ENCODE measurements at places on chromosomes 7 and 10.

- DNase-seq: no peak
Observed at GRCh38 chr10:45444976-45445898, 71.2 kb downstream of the ALOX5 start.

DNA sequence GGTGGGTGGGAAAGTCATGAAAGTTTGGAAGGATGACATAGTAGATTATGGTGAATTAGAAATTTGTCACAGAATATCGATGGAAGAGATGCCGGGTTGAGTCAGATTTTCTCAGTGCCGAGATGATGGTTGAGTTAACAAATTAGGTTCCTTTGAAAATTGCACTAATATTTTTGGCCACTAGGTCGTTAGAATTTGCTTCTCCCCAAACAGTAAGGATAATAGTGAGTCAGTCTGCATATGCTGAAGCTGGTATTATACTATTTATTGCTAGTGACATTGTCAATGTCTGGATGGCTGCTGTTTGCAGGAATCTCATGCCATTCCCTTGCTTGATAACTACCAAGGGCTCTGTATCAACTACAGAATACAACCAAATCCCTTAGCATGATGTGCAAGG lies 37.7 kb upstream of the MINDY3 start:
- no peak for DNase-seq

GRCh38 chr10:86330778-86331763 lies 35.5 kb downstream of the GRID1 start:
- no peak for DNase-seq

- DNase-seq: no peak
Observed at GRCh38 chr7:131861620-131862346, 305.4 kb upstream of the PODXL start.

DNA sequence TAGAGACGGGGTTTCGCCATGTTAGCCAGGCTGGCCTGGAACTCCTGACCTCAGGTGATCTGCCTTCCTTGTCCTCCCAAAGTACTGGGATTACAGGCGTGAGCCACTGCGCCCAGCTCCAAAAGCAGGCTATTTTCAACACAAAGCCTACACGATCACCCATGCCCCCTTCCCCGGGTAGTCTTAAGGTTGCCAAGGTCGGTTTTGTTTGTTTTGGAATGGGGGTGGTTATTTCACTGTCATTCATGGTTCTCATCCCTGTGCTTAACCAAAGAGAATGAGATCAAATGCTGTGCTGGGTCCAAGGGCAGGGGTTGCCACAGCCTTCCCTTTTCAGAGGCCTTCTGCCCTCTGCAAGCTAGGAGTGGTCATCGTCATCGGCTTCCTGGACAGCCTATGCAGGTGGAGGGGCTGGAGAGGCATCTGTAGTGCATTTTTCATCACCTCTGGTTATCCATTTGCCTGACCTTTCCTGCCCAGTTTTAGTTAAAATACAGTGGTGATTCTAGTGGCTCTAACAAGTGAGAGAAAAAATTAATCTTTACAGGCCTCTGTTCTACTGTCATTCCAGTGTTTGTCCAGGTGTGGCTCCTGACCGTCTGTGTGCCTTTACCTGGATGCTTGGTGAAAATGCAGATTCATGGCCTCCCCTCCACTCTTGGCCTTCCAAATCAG lies 11.4 kb downstream of the BLVRA start:
- DNase-seq: no peak

DNA sequence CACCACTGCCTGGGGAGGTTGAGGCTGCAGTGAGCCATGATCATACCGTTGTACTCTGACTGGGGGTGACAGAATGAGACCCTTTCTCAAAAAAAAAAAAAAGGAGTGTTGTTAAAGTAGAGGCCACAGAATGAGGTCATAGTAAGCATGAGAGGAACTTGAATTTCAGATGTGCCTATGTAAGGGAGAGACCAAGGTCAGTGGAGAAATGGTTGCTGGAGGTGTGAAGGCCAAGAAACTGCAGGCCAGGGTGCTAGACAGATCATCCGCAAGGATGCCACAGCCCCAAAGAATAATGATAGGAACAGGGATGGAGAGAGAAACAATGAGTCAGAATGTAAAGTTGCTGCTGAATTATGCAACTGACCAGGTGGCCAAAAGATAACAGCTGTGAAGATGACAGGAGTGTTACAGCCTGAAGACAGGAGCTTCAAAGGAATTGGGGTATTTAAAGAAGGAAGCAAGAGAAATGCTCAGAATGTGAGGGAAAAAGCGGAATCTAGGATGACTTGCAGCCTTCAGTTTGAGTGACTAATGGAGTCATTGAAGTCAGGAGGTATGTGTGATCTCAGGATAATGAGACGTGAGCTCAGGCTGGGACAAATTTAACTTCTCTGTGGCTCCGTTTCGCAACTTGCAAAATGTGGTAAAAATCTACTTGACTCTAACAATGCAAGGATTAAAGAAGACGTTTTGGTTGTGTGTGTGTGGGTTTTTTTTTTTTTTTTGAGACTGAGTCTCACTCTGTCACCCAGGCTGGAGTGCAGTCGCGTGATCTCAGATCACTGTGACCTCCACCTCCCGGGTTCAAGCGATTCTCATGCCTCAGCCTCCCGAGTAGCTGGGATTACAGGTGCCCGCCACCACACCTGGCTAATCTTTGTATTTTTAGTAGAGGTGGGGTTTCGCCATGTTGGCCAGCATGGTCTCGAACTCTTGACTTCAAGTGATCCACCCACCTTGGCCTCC lies 22.2 kb downstream of the TYW1B start:
- DNase-seq: no peak

- DNase-seq: no peak
Observed at GRCh38 chr7:140640060-140640637, 464 bp downstream of the DENND2A start.

GRCh38 chr7:151484971-151485707 lies 34.6 kb downstream of the RHEB start:
- DNase-seq: no peak

- no peak for DNase-seq
Observed at GRCh38 chr10:13823709-13824405, 237.1 kb downstream of the PRPF18 start.

GRCh38 chr10:100468978-100469377 lies 6.2 kb downstream of the WNT8B start:
- DNase-seq: no peak

DNA sequence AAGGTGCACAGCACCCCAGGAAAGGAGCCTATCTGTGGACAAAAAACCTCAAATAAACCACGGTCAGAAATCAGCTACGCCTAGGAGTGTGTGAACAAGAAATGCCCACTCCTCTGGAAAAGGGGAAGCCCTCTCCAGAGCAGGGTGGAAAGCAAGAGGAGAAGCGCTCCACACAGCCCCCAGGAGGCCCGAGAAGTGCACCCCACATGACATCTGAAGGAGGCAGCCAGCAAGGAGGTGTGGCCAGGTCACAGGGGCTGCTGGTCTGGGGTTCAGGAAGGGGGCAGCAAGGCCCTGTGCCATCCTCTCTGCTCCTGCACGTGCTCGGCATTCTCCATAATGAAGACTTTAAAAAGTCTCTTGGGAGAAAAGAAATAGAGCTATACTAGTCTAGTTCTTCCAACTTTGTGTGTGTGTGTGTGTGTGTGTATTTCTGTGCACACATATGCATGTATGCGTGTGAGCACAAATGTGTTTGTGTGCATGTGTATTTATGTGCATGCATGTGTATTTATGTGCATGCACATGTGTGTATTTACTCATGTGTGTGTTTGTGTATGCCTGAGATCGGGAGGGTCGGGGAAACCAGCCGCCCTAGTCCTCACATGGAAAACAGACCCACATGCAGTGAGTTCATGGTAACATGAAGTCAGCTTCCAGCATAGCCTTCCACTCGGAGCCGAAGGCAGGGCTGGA lies 76.5 kb downstream of the TNS3 start:
- DNase-seq: no peak

GRCh38 chr10:119431034-119431772 lies 111.3 kb downstream of the RGS10 start:
- no peak for DNase-seq

DNA sequence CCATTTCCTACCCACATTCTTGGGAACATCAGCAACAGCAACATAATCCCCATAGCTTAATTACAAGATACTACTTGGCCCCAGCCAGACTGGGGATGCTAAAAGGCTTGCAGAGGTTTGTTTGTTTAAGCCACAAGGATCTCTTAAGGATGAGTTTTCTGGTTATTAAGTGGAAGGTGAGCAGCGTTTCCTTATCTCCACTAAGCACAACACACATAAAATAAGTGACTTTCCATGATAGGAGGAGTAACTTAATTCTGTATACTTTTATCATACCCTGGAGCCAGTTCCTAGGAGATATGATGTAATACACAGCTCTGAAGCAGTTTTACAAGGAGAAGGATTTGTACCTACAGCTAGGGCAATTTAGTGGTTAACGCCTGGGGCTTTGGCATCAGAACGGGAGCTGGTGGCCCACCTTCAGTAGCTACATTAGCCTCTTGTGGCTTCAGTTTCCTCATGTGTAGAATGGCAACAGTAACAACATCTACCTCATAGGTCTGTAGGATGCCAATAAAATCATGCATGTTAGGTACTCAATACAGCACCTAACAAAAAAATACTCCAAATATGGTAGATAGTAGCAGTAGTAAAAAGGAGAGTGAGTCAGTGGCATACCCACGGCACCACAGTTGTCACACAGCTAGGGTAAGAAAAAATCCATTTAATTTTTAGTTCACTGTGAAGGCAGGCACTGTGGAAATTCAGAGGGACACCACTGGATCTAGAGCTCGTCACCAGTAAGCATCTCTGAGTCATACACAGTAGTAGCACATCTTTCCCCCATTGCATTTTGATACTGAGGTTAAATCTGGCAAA lies 55.2 kb downstream of the DOCK4 start:
- DNase-seq: no peak

DNA sequence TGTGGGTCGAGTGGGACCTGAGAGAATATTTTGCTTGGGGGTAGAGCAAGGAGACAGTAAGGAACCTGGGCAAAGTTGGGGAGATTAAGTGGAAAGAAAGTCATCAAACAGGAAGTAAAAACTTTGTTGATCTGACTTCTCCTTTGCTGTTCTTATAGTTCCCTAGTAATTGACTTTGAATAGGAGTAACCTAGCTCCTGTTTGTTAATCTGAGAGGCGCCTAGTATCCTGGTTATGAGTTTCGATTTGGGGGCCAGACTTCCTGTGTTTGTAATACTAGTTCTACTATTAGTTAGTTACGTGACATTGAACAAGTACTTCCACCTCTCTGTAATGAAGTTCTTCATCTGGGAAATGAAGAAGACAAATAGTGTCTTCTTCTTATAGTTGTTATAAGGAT lies 99.1 kb downstream of the ZNF365 start:
- no peak for DNase-seq

DNA sequence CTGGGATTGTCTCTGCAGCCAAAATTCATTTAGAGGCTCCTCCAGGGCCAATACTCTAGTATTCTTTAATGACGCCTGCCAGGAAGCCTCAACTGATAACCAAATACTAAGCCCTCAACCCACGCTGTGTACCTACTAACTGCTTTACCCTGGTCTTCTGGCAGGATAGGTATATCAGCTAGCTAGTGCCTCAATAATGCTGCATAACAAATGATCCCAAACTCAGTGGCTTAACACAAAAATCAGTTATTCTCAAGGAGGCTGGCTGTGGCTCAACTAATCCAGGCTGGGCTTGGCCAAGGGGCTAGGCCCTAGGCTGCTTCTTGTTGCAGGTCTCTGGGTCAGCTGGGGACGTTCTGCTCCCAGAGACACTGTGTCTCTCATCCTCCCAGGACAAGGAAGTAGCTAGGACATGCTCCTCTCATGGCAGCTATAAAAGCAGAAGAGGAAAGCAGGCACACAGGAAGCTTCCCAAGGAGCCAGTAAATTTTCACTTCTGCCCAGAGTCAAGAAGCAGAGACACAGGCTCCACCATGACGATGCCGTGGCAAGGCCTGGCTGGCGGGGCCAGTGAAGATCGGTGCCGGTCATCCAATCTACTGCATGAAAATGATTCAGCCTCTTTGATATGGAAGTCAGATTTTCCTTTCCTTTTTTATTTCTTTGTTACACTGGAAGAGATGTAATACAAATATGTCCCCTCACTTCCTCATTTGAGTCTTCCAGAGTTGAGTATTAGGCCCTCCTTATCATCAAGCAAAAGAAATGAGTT lies 28.6 kb upstream of the COL13A1 start:
- no peak for DNase-seq

GRCh38 chr7:94270772-94271171 lies 123.9 kb upstream of the COL1A2 start:
- DNase-seq: no peak

GRCh38 chr7:115574681-115575291 lies 455.8 kb downstream of the TFEC start:
- no peak for DNase-seq

DNA sequence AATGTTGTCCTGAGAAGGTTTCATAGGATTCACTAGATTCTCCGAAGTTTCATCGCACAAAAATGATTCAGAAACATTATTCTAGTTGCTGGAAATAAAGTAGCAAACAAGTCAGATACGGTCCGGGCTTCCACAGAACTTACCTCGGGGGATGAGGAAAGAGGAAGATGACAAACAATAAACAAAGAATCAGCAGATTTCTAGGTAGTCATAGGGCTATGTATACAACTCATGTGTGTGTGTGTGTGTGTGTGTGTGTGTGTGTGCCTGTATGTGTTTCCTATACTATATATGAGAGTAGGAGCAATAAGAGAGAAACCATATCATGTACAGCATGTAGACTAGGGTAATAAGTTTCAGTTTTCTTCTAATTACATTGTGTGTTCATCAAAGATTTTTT lies 16.5 kb downstream of the TMEM236 start:
- no peak for DNase-seq

GRCh38 chr7:42461537-42461936 lies 224.5 kb upstream of the GLI3 start:
- DNase-seq: no peak

DNA sequence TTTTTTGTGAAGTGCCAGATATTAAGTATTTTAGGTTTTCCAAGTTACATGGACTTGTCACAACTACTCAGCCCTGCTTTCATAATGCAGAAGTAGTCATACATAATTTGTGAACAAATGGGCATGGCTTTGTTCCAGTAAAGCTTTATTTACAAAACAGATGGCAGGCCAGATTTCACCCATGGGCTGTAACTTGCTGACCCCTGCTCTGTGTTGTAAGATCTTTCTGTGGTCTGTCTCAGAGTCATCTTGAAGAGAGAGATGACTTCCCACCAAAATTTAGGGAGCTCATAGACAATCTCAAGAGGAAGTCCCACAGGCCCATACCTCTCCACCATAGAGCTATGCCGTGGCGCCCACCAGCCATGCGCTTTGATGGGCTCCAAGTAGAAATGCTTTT lies 616.1 kb downstream of the LRMDA start:
- DNase-seq: no peak

GRCh38 chr7:2750004-2750407 lies 62.0 kb downstream of the AMZ1 start:
- DNase-seq: no peak

DNA sequence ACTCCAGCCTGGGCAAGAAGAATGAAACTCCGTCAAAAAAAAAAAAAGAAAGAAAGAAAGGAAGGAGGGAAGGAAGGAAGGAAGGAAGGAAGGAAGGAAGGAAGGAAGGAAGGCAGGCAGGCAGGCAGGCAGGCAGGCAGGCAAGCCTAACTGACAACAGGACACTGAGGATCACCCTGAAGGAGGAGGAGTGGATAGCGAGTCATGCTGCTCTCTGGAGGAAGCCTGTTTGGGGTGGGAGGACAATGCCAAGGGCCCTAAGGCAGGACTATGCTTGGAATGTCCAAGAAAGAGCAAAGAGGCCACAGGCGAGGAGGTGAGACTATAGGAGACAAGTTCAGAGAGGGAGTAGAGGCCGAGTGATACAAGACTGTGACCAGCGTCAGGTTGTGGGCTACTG lies 107.0 kb upstream of the PARD3 start:
- DNase-seq: no peak

- no peak for DNase-seq
Observed at GRCh38 chr10:73131913-73132686, 21.8 kb downstream of the NUDT13 start.
